ENCODE measurements at places on chromosomes 11 and 22. TPM values are rescaled to one million over a fixed set of nuclear protein-coding genes. Genes with fewer than 3 reads are reported as not detected.

DNA sequence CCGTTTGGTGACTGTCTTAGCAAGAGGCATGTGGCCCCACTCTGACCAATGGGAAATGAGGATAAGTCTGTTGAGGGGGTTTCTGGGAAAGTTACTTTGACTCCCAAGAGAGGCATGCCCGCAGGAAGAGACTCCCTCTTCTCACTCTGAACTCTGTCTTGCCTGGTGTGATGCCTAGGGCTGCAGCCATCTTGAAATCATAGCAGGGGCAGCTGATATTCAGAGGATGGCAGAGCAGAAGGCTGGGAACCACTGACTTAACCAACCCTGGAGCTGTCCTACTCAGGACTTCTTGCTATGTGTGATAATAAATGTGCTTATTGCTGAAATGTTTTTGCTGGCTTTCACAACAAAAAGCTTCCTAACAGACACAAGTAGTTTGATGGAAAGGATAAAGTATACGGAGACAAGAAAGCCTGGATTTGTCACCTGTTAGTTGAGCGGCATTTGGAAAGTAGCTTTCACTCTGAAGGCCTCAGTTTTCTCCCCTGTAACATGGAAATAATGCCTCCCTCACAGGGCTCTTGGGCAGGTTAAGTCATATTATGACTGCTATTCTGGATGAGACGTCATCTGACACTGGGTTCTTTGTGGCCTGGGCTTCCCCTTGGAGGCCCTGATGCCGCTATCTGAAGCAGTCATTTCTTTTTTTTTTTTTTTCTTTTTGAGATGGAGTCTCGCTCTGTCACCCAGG is 128.5 kb downstream of the CEP164 start:
- DNase-seq: no peak

- no peak for DNase-seq
Observed at GRCh38 chr11:134395002-134395401, 17.0 kb downstream of the B3GAT1 start.

- DNase-seq: no peak
Observed at GRCh38 chr11:112826026-112826425, 135.2 kb upstream of the NCAM1 start.

DNA sequence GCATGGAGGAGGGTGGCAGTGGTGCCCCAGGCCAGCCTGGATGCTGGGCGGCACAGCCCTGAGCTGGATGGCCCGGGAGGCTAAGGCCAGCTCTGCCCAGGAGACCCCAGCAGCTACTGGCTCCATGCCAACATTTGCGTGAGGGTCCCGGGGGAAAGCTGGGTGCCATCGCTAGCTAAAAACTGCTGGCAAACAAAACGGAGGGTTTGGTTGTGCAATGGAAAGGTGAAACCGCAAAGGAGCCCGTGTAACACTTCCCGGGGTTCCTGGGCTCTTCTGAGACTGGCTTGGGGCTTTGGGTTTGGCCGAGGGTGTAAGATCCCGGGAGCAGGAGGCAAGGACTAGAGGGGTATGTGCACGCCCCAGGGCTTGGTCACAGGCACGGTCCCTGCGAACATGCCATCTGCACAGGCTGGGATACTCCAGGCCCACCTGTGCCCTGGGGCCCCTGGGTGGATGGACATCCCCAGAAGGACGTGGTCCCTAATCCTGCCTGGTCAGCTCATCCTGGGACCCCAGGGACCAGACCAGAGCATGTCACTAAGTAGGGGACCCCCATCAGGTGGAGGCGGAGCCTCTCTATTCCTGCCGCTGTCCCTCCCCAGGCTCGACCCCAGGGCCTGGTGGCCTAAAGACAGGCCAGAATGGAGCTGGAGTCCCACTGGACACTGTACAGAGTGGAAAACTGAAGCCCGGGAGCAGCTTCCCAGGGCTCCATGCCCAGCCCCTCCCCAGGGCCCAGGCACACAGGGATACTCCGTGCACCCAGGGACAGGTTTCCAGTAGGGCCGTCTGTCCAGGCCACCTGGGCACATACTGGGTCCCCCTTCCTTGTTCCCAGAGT is 44.6 kb downstream of the IGF2 start:
- DNase-seq: no peak

DNA sequence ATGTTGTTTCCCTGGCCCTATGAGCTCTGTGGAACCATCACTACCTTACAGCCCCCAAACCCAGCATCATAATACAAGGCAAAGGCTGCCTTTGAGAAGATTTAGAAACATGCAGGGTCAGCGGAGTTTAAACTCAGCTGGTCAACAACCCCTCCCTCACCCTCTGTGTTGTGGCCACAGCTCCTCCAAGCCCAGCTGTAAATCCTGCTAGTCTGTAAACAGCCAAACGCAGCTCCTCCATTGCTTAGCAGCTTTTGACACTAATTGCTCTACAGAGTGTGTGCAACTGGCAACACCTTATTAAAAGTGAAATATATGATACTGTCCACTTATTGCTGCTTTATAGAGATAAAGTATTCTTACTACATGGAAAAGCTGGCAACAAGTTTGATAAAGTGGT is 29.1 kb downstream of the OPCML start:
- no peak for DNase-seq

GRCh38 chr11:134640536-134640935 is 228.5 kb upstream of the B3GAT1 start:
- DNase-seq: no peak

- no peak for DNase-seq
Observed at GRCh38 chr11:32584921-32585320, 1.3 kb downstream of the EIF3M start.

DNA sequence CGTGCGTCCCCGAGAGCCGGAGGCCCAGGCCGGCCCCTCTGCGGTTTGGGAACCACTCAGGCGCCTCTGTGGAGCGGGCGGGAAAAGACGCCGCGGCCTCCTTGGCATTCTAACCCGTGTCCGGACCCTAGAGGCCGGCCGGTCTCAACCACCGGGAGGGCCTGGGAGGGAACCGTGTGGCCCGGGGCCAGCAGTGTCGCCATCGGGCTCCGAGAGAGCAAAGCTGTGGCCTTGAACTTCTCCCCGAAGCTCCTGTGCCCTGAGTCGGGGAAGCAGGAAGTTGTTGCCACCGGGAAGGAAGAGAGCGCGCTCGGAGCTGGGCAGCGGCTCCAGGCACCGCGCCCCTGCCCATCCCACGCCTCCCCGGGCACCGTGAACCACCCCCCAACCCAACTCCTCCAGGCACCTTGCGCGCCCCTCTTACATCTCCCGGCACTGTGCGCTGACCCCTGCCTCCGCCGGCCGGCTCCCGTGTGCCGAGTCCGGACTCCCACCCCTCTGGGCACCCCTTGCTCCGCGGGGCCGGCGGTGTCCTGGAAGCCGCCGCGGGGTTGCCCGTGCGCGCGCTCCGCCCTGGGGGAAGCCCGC is 80.0 kb upstream of the PPARA start:
- peak; percentile 90 for DNase-seq

- no peak for DNase-seq
Observed at GRCh38 chr22:44727148-44727547, 25.1 kb downstream of the PRR5 start.

- no peak for DNase-seq
Observed at GRCh38 chr11:113242060-113242459, 72.3 kb upstream of the TTC12 start.

DNA sequence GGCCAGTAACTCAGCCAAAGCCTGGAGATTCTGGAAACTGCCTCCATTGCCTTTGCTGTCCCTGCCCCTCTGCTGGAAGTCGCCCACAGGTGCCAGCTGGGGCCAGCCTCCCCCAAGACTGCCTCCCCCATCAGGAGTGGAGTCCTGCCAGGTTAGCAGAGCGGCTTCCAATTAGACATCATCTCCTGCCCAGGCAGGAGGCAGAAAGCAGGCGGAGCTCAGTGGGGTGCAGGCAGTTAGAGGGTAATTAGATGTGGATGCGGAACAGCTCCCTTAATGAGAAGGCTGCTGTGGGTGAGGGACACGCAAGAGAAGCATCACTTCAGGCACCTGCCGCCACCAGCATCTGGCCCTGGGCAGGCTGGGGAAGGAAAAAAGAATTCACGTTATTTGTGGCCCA is 90.9 kb upstream of the TP53I11 start:
- no peak for DNase-seq

- no peak for DNase-seq
Observed at GRCh38 chr11:132734217-132734616, 798.1 kb downstream of the OPCML start.

- no peak for DNase-seq
Observed at GRCh38 chr22:43776081-43776670, 35.9 kb downstream of the EFCAB6 start.

- DNase-seq: peak; percentile 70
Observed at GRCh38 chr22:19723983-19724827, 866 bp downstream of the GP1BB start.

DNA sequence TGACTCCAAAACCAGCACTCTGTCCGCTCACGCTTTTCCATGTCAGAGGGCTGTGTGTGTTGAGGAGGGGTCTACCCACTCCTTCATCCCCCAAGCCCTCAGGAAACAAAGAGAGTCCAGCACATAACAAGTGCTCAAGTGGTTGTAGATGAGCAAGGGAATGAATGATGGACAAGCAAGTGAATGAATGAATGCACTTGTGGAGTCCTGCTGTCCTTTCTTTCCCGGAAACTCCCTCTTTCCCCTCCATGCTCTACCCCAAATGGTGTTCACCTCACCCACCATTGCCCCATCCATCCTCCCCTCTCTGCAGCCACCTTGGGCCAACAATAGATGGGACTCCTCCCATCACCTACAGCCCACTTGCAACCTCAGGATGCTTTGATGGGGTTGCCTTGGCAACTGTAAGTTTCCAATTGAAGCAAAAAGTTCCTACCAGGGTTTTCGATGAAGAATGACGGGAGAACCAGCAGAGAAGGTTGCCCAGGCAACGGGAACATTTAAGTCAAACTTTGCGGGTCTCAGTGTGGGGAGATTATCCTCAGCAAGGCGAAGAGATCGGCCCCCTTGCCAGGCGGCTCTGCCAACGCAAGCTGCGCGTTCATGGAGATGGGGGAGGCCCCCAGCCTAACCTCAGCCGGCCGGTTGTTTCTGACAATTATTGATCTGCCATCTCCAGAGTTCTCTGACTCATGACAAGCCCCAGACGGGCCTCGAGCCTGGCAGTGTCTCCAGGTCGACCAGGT is 51.1 kb downstream of the MCM5 start:
- no peak for DNase-seq

DNA sequence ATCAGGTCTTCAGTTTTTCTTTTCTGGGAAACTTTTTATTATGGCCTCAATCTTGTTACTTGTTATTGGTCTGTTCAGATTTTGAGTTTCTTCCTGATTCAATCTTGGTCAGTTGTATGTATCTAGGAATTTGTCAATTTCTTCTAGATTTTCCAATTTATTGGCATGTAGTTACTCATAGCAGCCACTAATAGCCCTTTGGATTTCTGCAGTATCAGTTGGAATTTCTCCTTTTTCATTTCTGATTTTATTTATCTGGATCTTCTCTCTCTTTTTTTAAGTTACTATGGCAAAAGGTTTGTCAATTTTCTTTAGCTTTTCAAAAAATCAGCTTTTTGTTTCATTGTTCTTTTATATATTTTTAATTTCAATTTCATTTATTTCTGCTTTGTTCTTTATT is 419.6 kb upstream of the KIRREL3 start:
- no peak for DNase-seq

GRCh38 chr11:57935402-57936049 is 88.2 kb upstream of the OR9Q1 start:
- no peak for DNase-seq

DNA sequence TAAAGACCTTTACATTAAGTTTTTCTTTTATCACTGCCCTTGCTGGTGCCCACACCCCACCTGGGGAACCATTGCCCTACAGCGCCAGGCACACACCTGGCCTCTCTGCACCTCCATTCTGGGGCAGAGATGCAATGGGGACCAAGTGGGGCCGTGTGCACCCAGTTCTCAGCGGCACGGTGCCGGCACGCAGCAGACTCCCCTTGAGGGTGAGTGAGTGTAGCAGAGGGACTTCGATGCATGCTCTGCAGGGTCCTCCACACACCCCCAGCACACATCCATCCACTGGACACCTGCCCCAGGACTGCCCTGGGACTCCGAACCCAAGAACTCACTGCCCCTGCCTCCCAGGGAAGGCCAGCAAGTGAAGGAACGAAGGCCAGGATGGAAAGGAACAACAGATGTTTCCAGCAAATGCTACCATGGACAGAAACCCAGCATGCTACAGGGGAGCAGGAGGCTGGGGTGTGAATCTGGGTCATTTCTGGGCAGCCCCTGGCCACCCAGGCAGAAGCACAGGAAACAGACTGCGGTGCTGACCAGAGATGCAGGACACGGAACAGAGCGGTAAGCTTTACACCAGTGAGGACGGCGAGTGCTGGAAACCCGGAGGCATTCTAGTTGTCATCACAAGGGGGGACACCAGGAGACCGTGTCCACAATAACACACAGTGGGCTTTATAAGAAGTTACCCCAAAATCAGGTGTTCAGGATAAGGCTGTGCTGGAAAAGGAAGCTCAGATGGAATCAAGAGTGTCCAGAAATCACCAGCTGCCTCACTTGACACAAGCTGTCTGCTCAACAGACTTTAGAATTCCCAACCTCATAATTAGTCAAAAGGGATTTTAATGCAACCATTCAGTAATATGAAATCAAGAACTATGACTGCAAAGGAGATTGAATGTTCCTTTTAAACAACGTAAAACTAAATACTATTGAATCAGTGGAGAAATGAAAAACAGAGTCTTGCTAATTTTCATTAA is 32.7 kb upstream of the MOB2 start:
- DNase-seq: peak; percentile 5

DNA sequence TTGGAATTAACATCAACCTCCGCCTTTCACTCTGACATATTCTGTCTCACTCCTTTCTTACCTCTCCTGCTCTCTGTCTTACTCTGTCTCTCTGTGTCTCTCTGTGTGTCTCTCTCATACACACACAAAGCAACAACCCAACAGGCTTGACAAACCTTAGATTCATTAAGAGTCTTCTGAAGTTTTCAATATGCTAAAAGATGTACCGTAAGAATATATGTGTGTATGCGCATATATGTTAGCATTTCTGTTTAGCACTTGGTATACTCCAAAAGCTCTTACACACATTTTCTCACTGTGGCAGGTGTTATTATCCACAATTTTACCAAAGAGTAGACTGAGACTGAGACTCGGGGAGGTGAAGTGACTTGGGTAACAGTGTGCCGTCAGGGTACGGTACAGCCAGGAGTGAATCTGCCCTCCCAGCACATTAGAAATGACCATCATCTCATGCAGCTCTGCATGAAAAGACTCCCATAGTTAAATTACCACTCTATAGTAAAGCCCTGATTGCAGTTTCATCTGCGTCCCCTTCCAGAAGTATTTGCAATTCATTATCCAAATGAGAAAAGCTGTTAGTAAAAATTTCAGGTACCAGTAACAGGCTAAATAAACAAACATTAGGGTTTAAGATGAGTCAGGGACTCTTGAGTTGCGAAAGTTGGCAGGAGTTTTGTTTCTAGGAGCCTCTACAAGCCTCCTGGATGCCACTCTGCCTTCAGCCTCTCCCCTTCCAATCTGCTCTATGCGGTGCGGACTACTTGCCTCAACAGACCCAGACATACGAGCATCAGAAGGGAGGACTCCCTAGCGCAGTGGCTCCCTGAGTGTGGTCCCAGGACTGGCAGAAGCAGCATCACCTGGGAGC is 195.2 kb upstream of the TMEM45B start:
- no peak for DNase-seq

- DNase-seq: no peak
Observed at GRCh38 chr22:22999523-22999922, 70.8 kb upstream of the GNAZ start.

C11orf21 gene
- 66.5 TPM for total RNA-seq

GLYATL2 gene
- total RNA-seq: 0.50 TPM

RAG1 gene
- 1.4 TPM for total RNA-seq

OR52I2 gene
- total RNA-seq: not detected

BTG4 gene
- total RNA-seq: not detected

RTCB gene
- 43.0 TPM for total RNA-seq

SUSD2 gene
- 3.3 TPM for total RNA-seq

MIOX gene
- not detected for total RNA-seq

OR5L2 gene
- not detected for total RNA-seq
